ENCODE measurements at places on chromosomes 13 and 19. TPM values are rescaled to one million over a fixed set of nuclear protein-coding genes. Genes with fewer than 3 reads are reported as not detected.

Gene ZNF442
- 5.7 TPM for polyA plus RNA-seq

Gene BLVRB
- 54.2 TPM for polyA plus RNA-seq

Gene SIGLEC12
- polyA plus RNA-seq = 0.13 TPM

Gene IFNL1
- polyA plus RNA-seq = not detected

Gene TBXA2R
- 3.8 TPM for polyA plus RNA-seq

Gene RYR1
- 5.1 TPM for polyA plus RNA-seq

DNA sequence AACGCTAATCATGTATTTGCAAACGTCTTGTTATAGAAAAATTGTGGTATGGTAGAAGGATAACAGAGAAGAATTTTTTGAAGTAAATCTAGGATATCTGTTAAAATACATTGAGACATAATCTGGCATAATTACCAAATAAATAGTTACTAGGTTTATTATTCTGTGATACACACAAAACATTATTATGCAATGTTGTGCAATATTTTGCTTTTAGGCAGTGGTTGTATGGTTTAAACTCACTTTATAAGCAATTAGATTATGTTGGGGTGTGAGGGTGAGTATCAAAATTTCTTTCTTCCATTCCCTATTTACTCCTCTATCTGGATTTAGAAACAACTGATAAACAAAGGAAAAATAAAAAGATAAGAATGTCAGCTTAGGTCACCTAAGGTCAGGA, 385.6 kb downstream of the SLITRK6 start:
- no peak for DNase-seq

GRCh38 chr13:97119943-97120342, 102.2 kb upstream of the MBNL2 start:
- DNase-seq = no peak

DNA sequence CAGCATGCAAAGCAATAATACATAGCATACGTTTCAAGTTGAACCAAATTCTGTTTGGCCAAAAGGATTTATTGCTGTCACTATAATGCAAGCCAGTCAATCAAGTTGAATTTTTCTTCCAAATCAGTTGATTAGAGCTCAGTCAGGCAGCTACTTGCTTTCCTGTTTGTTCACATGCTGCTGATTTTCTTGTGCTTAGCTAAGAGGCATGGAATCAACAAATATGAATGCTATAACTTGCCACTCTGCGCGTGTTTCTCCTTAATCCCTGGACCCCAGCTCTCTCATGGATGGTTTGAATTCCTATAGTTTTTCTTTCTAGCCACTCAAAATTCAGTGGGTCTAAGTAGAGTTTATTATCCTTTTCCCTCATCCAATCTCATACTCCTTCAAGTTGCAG, 311.3 kb downstream of the KLF5 start:
- DNase-seq = no peak

GRCh38 chr13:44504116-44504515, 72.0 kb downstream of the TSC22D1 start:
- DNase-seq = no peak

GRCh38 chr19:16376241-16376640, 51.6 kb downstream of the KLF2 start:
- DNase-seq = no peak

DNA sequence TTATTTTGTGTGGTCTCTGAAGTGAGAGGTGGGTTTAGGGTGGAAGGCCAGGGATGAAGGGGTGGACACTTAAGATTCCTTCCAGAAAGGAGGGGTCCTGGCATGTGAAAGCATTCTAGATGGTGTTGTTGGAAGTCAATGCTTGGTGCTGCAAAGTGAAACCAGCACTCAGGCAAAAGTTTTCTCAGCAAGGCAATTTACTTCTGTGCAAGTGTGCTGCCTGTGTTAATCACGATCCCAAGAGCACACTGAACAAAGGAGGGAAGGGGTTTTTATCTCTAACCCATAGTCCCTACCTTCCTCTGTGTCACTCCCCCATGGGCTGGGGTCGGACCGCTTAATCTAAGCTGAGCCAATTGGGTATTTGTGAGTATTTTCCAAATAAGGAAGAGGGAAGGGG, 1.3 kb downstream of the ZNF134 start:
- no peak for DNase-seq

- no peak for DNase-seq
Observed at GRCh38 chr13:76610819-76611415, 275.3 kb downstream of the KCTD12 start.

DNA sequence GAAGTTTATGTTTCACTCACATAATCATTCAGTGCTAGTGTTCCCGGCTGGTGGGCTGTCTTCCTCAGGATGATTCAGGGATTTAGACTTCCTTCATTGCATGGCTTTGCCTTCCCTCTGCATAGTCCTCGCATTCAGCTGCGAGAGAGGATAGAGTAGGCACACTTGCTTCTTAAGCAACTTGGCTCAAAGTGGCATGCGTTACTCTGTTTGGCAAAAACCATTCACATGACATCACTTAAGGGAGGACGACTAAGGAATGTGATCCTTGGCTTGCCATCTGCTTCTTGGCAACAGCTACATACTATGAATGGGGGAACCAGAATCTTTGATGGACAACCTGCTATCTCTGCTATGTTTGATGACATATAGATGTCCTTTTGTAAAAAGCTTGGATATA, 359.3 kb downstream of the TDRD3 start:
- no peak for DNase-seq

GRCh38 chr19:43532571-43532961, 422 bp upstream of the ZNF575 start:
- DNase-seq = no peak

Measured in renal pelvis (tissue), 12 donors.